AG08396 (cell line): ENCODE measurements at places on chromosomes 3 and 15.

DNA sequence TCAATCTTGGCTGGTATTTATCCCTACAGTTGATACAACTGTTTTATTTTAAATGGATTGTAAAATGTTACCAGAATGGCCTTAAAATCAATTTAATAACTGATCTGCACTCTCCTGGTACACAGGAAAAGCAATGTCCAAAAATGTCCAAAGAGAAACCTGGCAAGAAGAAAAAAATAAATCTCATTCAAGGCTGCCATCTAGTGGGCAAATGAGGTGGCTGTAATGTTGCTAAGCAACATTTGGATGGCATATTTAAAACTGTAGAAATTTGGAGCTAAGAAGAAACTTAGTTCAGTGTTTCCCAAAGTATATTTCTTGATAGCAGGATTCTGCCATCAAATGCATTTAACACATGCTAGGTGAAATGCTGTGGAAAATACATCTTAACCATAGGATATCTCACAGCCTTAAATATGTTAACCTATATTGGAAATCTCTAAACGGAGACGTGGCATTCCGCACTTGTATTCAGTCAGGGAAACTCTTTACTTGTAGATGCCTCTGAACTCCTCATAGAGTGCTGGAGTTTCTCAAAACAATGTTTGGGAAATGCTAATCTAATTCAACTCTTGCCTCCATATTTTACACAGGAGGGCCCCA lies 216.8 kb downstream of the ERC2 start:
- peak; percentile 50 for DNase-seq

GRCh38 chr15:69105451-69105985 lies 54.9 kb upstream of the GLCE start:
- no peak for DNase-seq

GRCh38 chr3:149495581-149496125 lies 21.2 kb downstream of the TM4SF4 start:
- DNase-seq, result no peak

GRCh38 chr3:105199217-105199616 lies 167.5 kb upstream of the ALCAM start:
- DNase-seq, result no peak

DNA sequence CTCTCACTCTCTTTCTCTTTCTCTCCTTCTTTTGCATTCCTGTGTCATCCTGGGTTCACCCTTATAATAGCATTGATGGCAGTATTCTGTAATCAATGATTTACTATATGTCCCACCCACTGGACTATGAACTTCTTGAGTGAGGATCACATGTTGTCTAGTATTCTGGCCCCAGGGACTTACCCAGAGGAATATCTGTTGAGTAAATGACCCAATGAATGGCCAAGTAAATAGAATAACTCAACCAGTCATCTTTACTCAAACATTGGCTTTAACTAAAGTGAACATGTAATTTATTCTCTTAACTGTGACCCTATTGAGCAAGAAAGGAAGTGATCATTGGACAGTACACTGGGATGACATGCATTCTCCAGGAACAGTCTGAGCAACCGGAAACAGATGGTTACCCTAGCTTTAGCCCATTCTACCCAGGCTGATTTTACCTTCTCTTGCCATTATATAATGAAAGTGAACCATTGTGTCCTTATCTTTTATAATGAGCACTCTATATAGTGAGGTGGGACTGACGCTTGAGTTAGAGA lies 94.5 kb upstream of the SOX14 start:
- no peak for DNase-seq

- no peak for DNase-seq
These were observed 101.0 kb upstream of the IGSF10 start for GRCh38 chr3:151561878-151562277.

GRCh38 chr3:126414961-126415660 lies 20.4 kb downstream of the CFAP100 start:
- no peak for DNase-seq

- DNase-seq, result peak; percentile 56
These were observed 27.6 kb downstream of the TBC1D2B start for GRCh38 chr15:78049691-78050440.

GRCh38 chr15:45454814-45455213 lies 67.7 kb downstream of the SLC30A4 start:
- peak; percentile 90 for DNase-seq

DNA sequence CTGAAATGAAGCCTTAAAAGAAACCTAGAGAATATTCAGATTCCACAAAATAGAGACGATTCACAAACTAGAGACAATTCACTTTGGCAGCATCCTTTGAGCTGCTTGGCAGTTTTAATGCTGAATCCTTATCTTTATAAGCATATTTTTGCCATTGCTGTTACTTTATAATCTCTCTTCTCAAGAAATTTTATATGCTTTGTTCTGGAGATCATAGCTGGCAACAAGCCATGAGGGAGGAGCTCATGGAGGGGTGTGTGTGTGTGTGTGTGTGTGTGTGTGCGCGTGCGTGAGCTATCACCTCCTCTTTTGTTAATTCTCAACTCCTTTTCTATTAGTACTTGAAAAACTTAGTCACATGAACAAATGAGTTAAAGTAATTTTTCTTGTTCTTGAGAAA lies 495.0 kb upstream of the RGMA start:
- DNase-seq, result no peak

DNA sequence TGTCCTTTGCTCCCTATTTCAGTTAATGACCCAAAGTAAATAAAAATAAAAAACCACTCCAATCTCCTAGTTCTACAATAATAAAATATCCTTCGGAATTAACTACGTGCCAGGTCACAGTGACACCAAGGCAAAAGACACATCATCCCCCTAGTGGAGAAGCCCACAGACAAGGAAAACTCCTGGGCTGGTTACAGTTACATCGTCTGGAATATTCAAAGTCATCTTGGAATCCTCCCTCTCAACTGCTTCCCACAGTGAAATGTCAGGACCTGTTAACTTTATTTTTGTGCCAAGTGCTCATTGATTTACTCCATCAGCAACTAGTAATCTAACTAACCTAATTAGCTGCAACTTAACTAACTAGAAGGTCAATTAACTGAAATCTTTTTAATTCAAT lies 349.3 kb downstream of the MAGI1 start:
- no peak for DNase-seq

- DNase-seq, result no peak
These were observed 32.4 kb downstream of the ALCAM start for GRCh38 chr3:105399062-105399461.
